Amniotic epithelial cell (primary cell): ENCODE measurements at places on chromosomes 3 and 15.
A peak's percentile ranks its signal among the peaks of the same experiment; 100 is the strongest.

DNA sequence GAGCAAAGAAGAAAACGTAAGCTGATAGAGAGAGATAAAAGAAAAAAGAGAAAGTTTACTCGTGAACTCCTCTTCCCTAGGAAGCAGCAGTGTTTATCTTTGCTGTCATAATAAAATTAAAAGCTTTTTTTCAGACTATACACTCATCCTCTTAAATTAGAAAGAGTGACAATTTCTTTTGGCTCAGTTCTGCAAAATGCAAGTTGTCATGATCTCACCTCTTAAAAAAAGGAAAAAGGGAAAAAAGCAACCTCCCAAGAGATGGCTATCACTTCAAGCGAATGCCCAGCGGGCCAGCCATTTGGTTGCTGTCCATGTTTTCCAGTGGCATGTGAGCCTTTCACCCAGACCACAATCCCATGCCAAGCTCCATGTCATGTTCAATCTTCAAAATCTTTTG lies 7.0 kb upstream of the THBS1 start:
- no peak for DNase-seq

GRCh38 chr15:63066272-63066671 lies 23.7 kb downstream of the TPM1 start:
- no peak for DNase-seq

DNA sequence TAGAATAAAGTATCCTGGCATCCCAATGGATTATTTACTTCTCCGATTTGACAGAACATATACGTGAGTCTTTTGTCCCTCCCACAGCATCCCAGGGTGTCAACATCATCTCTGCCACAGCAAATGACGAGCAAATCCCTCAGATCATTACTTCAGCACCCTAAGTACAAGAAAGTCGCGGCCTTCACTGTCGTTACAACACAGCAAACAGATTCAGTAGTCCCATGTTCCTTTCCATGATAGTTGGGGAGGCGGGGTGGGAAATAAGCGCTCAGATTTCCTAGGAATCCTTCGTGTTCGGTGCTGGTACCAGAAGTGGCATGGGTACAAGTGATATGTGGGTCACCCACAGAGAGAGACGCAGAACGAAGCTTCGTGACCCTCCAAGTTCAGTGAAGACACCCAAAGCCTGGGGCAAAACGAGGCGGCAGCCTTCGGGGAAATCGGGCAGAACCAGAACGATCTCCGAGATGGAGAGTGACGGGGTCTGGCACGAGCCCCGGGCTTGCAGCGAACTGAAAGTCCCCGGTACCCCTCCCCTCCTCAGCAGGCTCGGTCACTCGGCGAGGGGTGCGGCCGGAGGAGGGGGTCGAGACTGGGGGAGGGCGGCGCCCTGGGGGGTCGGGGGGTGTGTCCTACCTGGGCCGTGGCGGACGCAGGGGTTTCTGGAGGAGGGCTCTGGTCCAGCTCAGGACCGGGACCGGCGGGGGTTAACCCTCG lies 619 bp downstream of the TTBK2 start:
- DNase-seq = peak; percentile 35

DNA sequence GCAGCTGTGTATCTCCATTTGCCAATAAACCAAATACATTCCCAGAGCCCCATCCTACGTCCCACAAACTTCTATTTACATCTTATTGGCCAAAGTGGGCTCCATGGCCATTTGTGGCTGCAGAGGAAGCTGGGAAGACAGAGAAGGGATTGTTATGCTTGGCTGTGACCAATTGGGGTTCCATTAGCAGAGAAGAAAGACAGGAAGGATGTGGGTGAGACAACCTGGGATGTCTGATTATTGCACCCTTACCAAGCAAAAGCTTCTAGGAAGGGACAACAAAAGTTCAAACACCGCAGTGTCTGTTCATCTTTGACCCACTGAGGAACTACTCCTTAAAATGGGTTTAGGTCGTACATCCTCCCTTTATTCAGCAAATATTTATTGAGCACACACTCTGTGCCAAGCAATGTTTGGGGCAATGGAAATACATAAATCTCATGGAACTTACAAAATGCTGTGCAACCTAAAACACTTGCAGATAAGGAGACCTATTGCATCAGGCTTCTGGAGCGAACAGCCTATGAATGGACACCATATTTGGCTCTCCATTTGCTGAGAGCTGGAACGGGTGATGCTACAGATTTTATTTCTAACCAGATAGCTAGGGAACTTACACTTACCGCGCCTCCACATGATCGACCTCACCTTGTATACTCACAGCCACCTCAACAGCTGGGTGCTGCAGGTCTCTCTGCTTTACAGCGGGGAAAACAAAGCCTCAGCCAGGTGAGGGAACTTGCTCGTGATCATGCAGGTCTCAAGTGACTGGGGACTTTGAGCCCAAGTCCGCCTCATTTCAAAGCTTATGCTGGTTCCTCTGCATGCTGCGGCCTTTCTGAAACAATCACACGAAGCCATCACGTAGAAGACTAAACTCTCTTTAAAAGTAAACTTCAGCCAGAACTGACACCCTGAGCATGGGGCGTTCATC lies 21.4 kb upstream of the NR2E3 start:
- DNase-seq = peak; percentile 62

- DNase-seq = peak; percentile 100
Observed at GRCh38 chr3:55169608-55170072, 241.8 kb upstream of the LRTM1 start.

GRCh38 chr3:114928989-114929640 lies 218.0 kb downstream of the ZBTB20 start:
- peak; percentile 14 for DNase-seq

- no peak for DNase-seq
Observed at GRCh38 chr3:49076646-49077045, 17.2 kb downstream of the QRICH1 start.

DNA sequence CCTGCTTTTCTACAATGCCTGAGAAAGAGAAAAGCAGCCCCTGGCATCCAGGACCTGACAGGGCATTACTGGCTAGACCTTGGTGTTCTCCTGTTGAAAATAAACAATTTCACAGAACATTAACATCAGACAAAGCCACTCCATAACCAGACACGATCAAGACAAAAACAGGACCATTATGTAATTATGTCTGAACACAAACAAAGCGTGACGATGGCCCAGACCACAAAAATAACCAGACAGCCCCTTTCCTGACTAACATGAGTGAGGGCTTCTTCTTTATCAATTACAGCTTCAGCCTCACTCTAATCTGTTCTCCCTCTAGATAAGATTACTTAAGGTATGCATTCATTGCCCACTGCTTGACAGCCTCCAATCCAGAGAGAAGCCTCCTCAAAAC lies 172.7 kb upstream of the LMCD1 start:
- DNase-seq = peak; percentile 3

DNA sequence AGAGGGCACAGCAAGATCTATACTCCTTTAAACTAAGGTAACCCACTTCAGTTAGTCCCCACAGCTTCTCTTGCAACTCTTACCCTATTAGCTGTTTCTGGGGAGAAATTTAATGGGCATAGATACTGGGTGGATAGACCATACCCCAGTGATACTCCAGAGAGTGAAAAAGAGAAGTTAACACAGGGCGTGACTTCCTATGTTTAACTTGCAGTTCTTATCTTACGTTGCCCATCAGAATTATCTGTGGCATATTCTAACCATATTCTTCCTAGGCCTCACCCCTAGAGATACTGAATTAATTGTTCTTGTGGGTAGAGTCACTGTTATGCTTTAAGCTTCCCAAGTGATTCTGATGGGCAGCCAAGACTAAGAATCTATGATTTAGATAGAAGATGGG lies 485.4 kb upstream of the TPRG1 start:
- no peak for DNase-seq
